Heart left ventricle (tissue), 16 donors: ENCODE measurements at places on chromosomes 11 and 22. TPM values are rescaled to one million over a fixed set of nuclear protein-coding genes. Genes with fewer than 3 reads are reported as not detected.

GRCh38 chr22:38505541-38506117 lies 482 bp downstream of the DDX17 start:
- H3K27me3 ChIP-seq: no peaks in the 10 kb centered on the region
- peak overlapping the region; percentile 100 for H3K27ac ChIP-seq
- peak; percentile 84 for DNase-seq

- no peaks in the 10 kb centered on the region for H3K27me3 ChIP-seq
- H3K4me3 ChIP-seq: no peak overlapping the region
- H3K36me3 ChIP-seq: peaks cover 5% of the 10 kb centered on the region
- H3K27ac ChIP-seq: no peak overlapping the region
- no peak for DNase-seq
- H3K4me1 ChIP-seq: no peaks in the 10 kb centered on the region
Observed at GRCh38 chr11:103055221-103055890, 36.6 kb downstream of the DCUN1D5 start.

DNA sequence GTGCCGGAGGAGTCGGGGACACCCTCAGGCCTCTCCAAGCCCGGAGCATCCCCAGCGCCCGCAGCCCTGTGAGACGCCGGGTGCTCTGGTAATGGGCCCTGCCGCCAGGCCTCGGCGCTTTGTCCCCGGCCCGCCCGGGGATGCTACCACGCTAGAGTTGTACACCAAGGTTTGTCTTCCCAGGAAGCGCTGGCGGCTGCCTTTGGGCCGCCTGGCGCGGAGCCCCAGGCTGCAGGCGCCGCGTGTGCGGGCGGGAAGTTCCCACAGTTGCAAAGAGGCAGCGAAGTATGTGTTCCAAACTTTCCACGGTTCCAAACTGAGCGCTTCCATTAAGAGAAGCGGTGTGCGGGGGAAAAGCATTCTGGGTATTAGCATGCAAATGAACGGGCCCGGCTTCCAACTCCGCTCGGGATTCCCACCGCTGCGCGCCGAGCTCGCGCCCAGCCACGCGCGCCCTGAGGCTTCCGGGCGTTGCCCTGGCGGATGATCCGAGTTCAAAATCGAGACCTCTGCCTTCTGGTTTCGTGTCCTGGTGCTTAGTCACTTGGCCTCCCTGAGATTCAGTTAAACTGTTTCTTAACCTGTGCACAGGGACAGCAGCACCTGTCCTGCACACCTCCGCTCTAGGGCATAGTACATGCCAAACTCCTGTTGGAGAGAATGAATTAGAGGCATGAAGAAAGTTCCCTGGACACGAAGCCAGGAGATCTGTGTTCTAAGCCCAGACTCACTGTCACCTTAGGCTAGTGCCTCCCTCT lies 1.3 kb upstream of the PATZ1 start:
- H3K36me3 ChIP-seq: peaks cover 4% of the 10 kb centered on the region
- DNase-seq: peak; percentile 79
- H3K27ac ChIP-seq: peak overlapping the region; percentile 91
- H3K27me3 ChIP-seq: no peaks in the 10 kb centered on the region

DNA sequence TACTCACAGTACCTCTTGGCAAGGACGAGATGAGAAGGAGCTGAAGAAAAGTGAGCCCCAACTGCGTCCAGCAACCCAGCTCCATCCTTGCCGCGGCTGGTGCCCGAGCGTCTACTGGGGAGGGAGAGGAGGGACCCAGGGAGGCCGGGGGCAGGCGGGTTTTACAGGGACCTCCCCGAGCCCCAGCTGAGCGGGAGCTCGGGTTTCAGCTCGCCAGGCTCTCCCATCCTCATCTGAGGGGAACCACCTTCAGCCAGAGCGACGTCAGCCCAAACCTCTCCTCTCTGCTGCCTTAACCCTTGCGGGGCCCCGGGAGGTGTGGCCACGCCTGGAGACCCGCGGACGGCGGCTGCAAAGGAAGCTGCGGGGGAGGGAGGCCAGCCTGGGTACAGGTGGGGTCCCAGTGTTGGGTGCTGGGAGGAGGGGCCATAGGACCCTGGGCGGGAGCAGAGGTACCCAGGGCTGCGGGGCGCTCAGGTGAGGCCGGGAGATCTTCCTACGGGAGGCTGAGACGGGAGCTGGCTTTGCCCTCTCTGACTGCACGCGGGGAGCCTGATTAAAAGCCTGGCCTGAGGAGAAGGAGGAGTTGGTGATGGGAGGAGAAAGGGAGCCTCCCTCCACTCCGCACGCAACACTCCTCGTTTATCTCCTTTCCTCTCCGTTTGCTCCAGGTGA lies at the start of gene PAMR1:
TSS of gene PAMR1 (minus strand) at position 116 of the 675 bp plus-strand sequence. CDS start at position 85, 31 bp downstream.
- no peak within 1 kb of the TSS for H3K27ac ChIP-seq
- H3K4me1 ChIP-seq: peaks cover 17% of the 10 kb centered on the region
- peaks cover 17% of the 10 kb centered on the region for H3K27me3 ChIP-seq
- DNase-seq: peak; percentile 63
- H3K36me3 ChIP-seq: no peaks in the 10 kb centered on the region
- H3K4me3 ChIP-seq: peak within 1 kb of the TSS; percentile 52

DNA sequence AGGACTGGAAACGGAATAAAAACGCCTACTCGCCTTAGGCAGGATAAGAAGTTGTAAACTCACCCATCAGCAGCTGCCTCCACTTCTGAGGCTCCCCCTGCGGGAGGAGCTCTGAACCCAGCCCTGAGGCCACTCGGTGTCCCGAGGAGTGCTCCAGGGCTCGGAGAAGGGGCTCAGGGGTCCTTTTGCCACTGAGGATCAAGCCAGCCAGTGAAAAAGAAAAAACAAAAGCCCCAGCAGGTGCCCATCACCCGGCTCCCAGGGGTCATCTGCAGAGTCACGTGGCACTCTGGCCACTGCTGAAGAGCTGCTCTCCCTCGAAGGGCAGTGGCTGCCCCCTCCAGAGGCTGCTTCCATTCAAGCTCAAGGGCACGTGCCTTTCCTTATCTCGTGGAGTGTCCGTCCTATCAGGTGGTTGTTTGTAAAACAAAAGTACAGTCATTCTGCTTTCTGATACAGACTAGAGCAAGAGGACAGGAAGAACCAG lies 29.0 kb downstream of the NUP50 start:
- H3K4me1 ChIP-seq: no peaks in the 10 kb centered on the region
- peaks cover 18% of the 10 kb centered on the region for H3K36me3 ChIP-seq
- H3K27me3 ChIP-seq: no peaks in the 10 kb centered on the region
- DNase-seq: no peak

DNA sequence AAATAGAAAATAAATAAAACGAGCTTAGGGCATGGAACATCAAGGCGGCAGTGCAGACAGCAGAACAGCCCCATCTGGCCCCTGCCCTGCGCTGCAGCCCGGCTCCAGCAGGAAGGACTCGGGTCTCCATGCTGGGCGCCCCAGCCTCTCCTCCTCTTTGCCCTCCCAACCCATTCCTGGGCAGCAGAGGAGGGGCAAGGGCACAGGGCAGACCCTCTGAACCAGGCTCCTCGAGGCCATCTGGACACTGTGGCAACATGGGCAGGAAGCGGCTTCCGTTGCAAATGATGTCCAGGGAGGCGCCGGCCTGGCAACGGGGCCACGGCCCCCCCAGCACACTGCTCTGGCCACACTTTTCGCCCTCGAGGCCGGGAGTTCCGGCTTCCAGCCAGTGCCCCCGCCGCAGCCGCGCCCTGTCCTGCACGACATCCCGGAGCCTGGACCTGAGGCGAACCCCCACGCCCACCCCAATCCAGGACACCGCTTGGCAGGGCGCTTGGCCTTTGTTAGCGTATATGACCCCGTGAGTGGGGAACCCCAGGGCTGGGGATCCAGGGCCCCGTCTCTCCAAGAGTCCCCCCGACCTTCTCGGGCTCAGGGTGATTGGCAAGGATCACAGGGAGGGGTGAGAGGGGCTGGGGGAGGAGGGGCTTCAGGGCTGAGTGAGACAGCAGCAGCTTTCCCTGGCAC lies 192.1 kb downstream of the IGLL1 start:
- H3K4me1 ChIP-seq: peaks cover 5% of the 10 kb centered on the region
- no peaks in the 10 kb centered on the region for H3K27me3 ChIP-seq
- no peaks in the 10 kb centered on the region for H3K36me3 ChIP-seq
- H3K4me3 ChIP-seq: no peak overlapping the region
- no peak overlapping the region for H3K27ac ChIP-seq

DNA sequence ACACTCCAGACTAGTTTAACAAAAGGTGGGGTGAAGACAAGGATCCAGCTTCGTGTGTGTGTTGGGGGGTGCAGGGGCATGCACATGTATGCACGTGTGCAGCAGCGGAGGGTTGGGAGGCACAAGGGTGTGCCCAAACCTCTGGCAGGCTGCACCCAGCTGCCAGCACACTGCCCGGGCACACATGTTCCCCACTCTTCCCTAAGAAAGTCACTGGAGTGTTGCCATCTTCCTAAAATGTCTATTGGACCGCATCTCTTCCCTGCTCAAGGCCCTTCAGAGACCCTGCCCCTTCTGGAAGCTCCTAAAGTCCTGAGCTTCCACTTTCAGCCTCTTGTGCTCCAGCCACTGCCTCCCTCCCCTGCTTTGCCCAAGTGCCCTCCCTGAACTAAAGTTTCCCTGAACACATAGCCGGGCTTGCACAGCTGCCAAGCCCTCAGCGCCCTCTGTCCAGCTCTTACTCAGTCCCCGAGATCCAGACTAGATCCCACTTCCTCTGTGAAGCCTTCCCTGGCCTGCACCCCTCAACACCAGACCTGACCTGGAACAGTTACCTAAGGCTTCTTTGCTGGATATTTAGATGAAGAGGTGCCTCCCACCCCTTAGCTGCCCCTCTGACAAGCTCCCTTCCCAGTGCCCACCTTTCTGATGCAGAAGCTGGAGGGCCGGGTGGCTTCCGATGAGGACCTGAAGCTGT lies 6.0 kb downstream of the CFL1 start:
- H3K27me3 ChIP-seq: no peaks in the 10 kb centered on the region
- no peak overlapping the region for H3K27ac ChIP-seq
- H3K4me3 ChIP-seq: no peak overlapping the region
- H3K36me3 ChIP-seq: peaks cover 50% of the 10 kb centered on the region
- DNase-seq: no peak
- peaks cover 13% of the 10 kb centered on the region for H3K4me1 ChIP-seq

DNA sequence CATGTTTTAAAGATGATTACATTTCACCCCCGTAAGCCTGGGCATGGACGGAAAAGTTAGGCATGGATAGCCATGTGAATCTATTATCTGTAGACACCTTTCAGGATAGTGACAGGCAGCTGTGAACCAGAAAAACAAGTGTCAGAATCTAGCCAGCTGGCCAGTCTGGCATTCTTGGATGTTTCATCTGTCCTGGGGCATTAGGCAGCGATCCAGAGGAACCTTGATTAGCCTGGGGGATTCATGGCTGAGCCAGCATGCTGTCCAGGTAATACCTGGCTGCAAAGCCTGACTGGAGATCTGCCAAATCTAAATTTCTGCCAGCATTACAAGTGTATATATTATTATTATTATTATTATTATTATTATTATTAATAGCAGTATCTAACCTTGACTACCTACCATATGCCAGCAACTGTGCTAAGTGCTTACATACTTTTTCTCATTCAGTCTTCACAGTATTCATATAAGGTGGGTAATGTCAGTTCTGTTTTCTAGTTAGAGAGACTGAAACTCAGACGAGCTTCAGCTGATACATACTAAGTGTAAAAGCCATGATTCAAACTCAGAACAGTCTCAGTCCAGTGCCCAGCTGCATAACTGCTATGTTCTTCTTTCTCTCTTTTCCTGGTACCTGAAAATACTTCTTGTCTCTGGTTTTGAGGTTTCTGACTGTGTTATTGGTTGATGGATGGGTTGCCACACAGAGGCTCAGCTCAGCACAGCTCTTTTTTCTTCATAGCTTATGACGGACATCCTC lies 12.8 kb downstream of the BMAL1 start:
- H3K36me3 ChIP-seq: no peaks in the 10 kb centered on the region
- DNase-seq: no peak
- no peaks in the 10 kb centered on the region for H3K27me3 ChIP-seq

GRCh38 chr11:14471127-14471526 lies 28.5 kb downstream of the COPB1 start:
- no peak overlapping the region for H3K27ac ChIP-seq
- H3K27me3 ChIP-seq: no peaks in the 10 kb centered on the region
- H3K4me1 ChIP-seq: peaks cover 3% of the 10 kb centered on the region

DNA sequence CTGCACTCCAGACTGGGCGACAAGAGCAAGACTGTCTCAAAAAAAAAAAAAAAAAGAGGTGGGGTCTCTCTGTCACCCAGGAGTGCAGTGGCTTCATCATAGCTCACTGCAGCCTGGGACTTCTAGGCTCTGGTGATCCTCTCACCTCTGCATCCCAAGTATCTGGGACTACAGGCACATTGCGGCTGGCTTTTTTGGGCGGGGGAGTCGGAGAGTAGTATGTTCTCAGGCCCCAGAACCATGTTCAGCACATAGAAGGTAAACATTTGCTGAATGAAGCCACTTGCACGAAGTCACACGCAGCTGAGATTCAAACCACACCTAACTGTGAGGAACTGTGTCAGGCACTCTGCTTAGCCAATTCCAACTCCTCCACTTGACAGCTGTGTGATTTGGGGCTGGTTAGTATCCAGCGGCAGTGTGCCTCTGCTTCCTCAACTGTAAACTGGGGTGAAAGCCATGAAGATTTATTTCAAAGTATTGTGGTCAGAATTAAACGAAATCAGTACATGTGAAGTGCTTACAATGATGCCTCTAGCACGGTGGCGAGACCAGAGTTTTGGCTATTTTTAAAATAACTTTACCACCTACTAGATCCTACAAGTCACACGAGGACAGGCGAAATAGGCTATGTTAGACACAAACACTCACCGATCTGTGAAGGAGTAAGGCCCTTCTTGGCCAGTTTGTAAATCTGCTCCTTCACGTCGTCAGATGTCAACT lies 789 bp downstream of the RPS13 start:
- H3K27ac ChIP-seq: peak overlapping the region; percentile 93
- H3K4me1 ChIP-seq: peaks cover 34% of the 10 kb centered on the region
- no peaks in the 10 kb centered on the region for H3K27me3 ChIP-seq

- H3K36me3 ChIP-seq: no peaks in the 10 kb centered on the region
- no peak overlapping the region for H3K4me3 ChIP-seq
- no peak overlapping the region for H3K27ac ChIP-seq
Observed at GRCh38 chr11:22079133-22079872, 113.6 kb upstream of the ANO5 start.

DNA sequence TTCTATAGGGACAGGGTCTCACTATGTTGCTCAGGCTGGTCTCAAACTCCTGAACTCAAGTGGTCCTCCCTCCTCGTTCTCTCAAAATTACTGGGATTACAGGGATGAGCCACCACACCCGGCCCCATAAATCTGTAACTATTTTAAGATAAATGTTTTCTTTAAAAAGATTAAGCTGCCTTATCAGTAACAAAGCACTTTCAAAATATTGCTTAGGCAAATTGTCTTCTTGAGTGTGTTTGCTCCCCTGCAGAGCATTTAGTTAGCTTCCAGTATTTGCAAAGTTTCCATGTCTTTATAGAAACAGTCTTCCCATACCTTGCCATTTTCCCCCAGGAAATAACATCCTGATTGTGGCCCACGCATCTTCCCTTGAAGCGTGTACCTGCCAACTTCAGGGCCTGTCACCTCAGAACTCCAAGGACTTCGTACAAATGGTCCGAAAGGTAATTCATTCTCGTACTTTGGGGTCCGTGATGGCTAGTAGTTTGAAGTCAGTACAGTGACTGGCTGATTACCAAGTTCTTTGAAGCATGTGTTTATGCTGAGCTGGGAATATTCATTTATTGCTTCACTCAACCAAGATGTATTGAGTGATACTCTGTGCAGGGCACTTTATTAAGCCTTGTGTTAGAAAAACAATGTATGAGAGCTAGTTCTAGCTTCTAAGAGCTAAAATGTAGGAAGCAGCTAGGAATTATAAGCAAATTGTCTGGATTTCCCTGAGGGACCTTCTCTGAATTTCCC lies 30.4 kb upstream of the CRTAM start:
- peaks cover 34% of the 10 kb centered on the region for H3K36me3 ChIP-seq
- no peak for DNase-seq
- H3K27me3 ChIP-seq: no peaks in the 10 kb centered on the region

Gene BTG4
- not detected for total RNA-seq

Gene HDHD5
- total RNA-seq: 57.4 TPM

Gene LMO2
- total RNA-seq: 4.5 TPM

Gene PLAAT3
- 152 TPM for total RNA-seq

Gene TXNRD2
- 42.5 TPM for total RNA-seq

Gene GALR3
- total RNA-seq: not detected

Gene SMC1B
- not detected for total RNA-seq

Gene CDK2AP2
- total RNA-seq: 51.3 TPM
